Activated naive CD4-positive, alpha-beta T cell treated with anti-CD3 and anti-CD28 coated beads for 36 hours (primary cell): ENCODE measurements at places on chromosomes 6 and 20. TPM values are rescaled to one million over a fixed set of nuclear protein-coding genes. Genes with fewer than 3 reads are reported as not detected.

- H3K4me3 ChIP-seq: no peak overlapping the region
- H3K36me3 ChIP-seq: no peaks in the 10 kb centered on the region
- no peak for DNase-seq
- H3K4me1 ChIP-seq: no peaks in the 10 kb centered on the region
- H3K27ac ChIP-seq: no peak overlapping the region
- peaks cover 4% of the 10 kb centered on the region for H3K27me3 ChIP-seq
These were observed 155.2 kb downstream of the FRK start for GRCh38 chr6:115905471-115905870.

DNA sequence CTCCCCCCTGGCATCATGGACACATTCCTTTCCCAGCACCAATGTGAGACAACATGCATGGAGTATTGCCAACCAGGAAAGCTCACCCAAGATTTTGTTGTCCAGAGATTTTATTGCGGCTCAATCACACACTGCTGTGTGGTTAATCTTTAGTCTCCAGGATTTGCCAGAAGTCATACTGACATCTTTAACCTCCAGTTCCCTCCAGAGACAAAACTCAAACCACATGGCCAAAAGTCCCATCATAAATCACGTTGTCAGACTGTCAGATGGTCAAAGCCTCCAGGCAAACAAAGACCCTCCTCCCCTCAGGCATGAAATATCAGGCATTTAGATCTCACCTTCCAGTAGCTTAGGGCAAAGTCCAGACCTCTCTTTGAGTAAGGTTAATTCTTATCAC lies 97.3 kb upstream of the OPRM1 start:
- no peaks in the 10 kb centered on the region for H3K27me3 ChIP-seq
- H3K27ac ChIP-seq: no peak overlapping the region
- H3K4me3 ChIP-seq: no peak overlapping the region
- no peaks in the 10 kb centered on the region for H3K4me1 ChIP-seq

The TRIM10 gene
- total RNA-seq: 0.25 TPM

DNA sequence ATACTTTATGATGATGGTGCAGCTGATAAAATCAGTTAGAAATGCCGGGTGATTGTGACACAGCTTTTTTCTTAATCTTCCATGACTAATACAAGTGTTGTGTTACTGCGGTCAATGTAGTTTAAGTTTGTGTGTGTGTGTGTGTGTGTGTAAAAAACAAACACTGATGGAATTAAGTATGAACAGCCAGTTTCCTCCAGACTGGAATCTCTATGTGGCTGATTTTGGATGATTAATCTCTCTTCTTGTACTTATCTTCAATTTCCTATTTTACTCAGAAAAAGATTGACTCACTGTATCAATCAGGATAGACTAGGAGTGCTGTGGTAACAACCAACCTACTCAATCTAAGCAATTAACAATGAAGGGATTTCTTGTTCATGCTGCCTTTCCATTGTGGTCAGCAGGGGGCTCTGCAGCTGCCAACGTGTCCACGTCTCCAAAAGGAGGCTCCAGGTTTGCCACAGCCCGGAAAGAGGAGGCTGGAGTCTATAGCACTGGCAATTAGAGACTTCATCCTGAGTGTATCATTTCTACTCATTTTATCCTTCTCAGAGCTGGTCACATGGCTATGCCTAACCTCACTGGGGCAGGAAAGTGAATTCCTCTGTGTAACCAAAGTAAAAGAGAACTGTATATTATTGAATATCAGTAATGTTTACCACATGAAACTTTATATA lies 107.7 kb downstream of the CD109 start:
- H3K27me3 ChIP-seq: no peaks in the 10 kb centered on the region
- H3K4me1 ChIP-seq: peaks cover 3% of the 10 kb centered on the region
- H3K4me3 ChIP-seq: no peak overlapping the region
- H3K27ac ChIP-seq: no peak overlapping the region
- no peaks in the 10 kb centered on the region for H3K36me3 ChIP-seq

DNA sequence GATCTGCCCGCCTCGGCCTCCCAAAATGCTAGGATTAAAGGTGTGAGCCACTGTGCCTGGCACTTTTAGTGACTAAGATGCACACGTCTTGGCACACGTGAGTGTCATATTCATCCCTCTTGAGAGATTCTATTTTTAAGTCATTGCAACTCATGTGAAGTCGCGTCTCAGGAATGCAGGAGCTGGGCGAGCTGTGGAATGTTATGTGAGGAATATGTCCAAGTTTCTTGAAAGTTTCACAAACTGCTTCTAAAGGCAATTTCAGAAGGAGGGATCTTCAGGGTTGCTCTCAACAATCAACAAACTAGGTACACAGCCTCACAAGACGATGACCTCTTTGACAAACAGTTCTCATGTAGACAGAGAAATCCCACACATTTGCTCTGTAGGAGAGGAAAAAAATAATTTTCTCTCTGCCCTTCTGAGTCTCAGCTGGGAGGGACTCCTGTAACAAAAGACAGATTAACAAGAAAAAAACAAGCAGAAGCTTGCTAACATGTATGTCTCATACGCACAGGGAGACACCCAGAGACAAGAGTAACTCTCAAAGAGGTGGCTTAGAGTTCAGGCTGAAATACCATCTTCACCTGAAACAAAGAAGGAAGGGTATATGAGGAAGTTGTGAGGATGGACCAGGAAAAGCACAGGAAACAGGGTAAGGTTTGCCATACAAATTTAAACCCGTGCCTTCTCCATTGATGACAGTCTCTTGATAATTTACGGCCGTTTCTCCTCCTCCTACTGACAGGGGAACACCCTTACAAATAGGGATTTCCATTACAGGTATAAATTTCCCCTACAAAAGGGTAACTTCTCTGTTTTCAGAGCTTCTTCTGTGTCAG lies 45.3 kb upstream of the FAM50B start:
- H3K27me3 ChIP-seq: no peaks in the 10 kb centered on the region
- H3K4me1 ChIP-seq: no peaks in the 10 kb centered on the region
- no peaks in the 10 kb centered on the region for H3K36me3 ChIP-seq
- no peak for DNase-seq
- H3K4me3 ChIP-seq: no peak overlapping the region

The SCRT2 gene
- total RNA-seq: not detected
